ENCODE measurements at places on chromosomes 2 and 18.
A peak's percentile ranks its signal among the peaks of the same experiment; 100 is the strongest.

DNA sequence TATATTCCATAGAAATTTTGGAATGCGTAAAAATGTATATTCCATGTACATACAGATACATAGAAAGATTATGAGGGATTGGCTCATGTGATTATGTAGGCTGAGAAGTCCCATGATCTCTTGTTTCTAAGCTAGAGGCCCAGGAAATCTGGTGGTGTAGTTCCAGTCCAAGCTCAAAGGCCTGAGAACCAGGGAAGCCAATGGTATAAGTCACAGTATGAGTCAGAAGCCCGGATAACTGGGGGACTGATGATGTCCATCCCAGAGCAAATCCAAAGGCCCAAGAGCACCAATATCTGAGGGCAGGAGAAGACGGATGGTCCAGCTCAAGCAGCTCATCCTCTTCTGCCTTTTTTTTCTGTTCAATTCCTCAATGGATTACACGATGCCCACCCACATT is 385.0 kb upstream of the KLHL29 start:
- DNase-seq, result no peak

DNA sequence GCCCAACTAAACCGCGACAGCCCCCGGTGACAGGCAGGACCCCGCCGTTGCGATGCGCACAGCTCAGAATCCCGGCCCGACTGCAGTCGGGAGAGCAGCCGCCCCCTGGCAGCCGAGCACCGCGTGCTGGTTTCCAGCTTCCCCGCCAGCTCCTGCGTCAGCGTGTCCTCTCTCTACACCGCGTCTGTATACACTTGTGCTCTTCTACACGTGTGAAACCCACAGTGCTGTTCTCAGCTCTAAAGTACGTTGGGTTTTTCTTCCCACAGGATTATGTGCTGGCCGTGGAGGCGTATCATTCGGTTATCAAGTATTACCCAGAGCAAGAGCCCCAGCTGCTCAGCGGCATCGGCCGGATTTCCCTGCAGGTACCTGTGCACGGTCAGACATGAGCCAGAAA is 54.0 kb downstream of the ADI1 start:
- no peak for DNase-seq

DNA sequence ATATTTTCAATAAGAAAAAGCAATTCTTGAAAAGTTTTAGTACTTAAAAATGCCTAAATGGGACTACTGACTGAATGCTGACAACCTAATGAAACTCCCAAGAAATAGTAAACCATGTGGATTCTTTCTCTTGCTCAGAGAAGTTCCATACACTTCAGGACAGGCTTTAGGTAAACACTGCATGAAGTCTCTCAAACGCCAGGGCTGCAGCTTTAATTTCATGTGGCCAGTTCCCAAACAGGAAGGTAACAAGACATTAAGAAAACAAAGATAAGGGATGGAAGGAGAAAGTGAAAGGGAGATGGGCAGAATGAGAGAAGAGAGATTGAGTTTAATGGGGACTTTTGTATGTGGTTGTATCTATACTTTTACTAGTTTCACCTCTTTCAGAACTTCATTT is 734.7 kb upstream of the PKDCC start:
- no peak for DNase-seq

GRCh38 chr2:209933499-209934483 is 68.6 kb upstream of the RPE start:
- peak; percentile 90 for DNase-seq

GRCh38 chr2:174376967-174377366 is 18.6 kb upstream of the SCRN3 start:
- DNase-seq, result no peak

GRCh38 chr2:26602575-26602974 is 38.6 kb downstream of the CIB4 start:
- DNase-seq, result no peak

DNA sequence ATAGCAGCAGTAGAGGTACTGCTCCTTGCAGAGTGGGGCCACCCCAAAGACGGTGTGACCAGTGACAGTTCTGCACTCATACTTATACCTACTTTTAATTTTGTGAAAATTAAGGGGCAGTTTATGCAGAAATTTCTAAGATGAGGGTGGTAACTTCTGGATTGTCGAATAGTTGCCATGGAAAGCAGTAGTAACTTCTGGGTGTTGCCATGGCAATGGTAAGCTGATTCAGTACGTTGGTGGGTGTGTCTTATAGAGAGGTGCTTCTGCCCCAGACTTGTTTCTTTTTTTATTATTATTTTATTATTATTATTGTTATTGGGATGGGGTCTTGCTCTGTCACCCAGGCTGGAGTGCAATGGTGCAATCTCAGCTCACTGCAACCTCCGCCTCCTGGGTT is 82.8 kb upstream of the L3MBTL4 start:
- DNase-seq, result no peak

- DNase-seq, result no peak
Observed at GRCh38 chr2:2332381-2332780, 1.3 kb upstream of the MYT1L start.

DNA sequence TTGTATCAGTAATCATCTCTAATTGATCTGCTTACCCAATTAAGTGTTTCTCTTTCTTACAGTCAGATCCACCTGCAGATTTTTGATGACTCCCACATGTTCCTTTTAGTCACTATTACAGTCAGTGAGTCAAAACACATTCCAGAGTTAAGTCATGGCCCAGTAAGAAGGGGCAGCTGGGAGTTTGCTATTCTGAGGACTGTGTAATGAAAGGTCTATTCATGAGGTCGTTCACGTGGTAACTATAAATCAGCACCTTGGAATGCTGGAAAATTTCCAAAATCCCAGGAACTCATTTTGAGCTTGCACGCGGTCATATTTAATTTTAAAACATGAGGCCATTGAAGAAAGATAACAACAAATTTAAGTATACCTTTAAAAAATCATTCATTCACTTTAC is 252.5 kb downstream of the XIRP2 start:
- DNase-seq, result no peak

DNA sequence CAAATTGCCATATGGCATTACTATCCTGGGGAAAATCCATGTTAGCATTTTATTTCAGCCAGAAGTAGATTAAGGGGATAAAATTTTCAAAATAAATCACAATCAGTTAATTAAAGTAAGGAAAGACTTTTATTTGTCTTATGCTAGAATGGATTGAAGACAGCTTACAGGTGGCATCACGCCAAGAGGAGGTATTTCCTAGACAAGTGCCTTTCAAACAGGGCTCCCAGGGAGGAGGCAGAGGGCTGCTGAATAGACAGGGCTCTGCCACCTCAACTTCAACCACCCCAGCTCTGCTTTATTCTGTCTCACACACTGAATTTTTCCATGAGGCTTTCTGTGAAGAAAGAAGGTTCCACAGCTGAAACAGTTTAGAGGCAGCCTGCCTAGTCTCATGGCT is 12.2 kb downstream of the CCDC68 start:
- DNase-seq, result no peak

- DNase-seq, result no peak
Observed at GRCh38 chr2:74253971-74254310, 55.5 kb downstream of the MTHFD2 start.

GRCh38 chr2:69575926-69576325 is 67.6 kb downstream of the AAK1 start:
- no peak for DNase-seq

DNA sequence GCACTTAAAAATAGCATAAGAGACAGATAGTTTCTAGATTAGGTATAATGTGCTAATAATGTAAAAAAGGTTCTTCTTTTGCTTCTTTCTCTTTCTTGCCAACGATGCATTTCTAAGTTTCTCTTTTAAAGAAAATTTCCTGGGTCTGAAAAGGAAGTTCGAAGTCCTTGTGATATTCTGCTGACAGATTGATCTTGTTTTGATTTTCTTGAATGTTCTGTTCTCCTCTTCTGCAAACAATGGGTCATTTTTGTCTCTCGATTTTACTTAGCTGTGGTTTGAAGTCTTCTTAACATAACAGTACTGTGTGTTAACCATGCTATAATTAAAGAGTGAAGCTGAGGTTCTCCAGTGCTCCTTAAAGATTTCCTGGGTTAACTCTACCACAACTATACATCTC is 61.1 kb upstream of the ACYP2 start:
- DNase-seq, result no peak

- DNase-seq, result no peak
Observed at GRCh38 chr2:201930043-201930442, 103.6 kb upstream of the FZD7 start.

GRCh38 chr18:813172-814071 is 1.4 kb upstream of the YES1 start:
- DNase-seq, result no peak

DNA sequence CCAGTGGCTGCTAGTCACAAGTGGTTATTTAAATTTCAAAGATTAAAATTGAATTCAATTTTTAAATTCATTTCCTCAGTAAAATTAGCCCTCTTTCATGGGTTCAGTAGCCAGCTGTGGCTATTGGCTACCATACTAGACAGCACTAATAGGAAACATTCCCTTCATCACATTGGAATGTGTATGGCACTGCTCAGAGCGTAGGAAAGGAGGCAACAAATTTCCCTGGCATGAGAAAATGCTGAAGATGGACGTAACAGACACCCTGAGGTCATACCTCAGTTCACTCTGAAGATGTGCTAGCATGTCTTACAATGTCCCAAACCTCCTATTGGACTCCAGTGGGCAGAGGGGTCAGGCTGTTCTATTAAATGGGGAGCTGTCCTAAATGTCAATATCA is 96.4 kb downstream of the C1QL2 start:
- DNase-seq, result no peak

DNA sequence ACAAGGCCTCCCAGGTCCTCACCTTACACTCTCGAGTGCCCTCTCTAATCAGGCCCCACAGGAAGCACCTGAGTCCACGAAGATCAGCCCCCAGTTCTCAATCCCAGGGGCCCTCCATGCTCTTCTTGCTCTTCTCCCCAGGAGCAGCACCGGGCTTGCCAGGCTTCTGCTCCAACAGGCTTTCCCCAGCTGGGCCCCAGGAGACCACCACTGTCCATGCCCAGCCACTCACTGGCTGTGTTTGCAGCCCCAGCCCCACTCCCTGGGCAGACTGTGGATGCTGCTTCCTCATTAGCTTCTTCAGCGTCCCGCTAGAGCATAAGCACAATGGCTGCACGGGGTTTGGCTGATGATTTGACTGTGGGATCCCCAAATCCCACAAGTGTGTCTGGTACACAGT is 781.9 kb downstream of the GALR1 start:
- no peak for DNase-seq

DNA sequence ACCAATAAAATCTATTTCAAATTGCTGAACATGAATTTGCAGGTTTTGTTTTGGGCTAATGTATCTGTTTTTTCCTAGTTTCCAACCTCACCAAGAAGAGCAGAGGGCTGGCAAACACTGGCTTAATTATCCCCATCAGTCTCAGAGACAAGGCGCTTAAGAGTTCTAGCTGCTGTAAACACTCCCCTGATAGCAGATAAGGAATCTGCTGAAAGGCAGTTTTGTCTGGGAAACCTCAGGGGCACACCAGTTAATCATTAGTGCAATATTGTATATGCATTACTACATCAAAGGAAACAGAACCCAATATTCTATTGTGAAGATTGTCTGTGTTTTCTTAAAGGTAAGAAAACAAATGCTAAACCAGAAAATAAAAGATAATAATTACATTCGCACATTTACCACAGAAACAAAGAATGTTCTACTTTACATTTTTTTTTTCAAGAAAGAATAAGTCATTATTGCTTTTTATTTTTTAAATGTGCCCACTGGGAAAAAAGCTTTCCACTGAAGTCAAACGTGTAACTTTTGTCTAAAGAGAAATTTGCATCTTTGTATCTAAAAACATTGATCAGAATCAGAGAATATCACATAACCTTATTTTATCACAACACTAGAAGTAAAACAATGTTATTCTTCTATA is 179.1 kb downstream of the ERBB4 start:
- peak; percentile 41 for DNase-seq

GRCh38 chr2:134392442-134393074 is 138.7 kb downstream of the MGAT5 start:
- DNase-seq, result no peak

- no peak for DNase-seq
Observed at GRCh38 chr2:96877042-96877451, 7.2 kb upstream of the SEMA4C start.

DNA sequence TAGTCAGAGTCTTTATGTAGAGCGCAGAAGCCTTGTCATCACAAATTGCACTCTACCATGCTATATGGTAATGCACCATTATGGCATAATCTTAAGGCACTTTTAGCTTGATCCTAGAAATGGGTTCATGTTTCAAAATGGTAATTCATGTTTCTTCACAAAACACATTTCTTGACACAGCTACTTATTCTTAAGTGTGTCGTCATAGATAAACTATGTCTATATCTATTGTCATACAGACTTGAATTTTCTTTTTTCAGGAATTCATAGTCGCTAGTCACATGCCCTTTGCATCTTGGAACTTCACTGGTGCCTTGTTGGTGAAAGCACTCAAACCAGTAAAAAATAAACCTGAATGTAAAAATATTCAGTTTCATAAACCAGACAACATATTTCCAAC is 1578.2 kb downstream of the LRP1B start:
- DNase-seq, result no peak

DNA sequence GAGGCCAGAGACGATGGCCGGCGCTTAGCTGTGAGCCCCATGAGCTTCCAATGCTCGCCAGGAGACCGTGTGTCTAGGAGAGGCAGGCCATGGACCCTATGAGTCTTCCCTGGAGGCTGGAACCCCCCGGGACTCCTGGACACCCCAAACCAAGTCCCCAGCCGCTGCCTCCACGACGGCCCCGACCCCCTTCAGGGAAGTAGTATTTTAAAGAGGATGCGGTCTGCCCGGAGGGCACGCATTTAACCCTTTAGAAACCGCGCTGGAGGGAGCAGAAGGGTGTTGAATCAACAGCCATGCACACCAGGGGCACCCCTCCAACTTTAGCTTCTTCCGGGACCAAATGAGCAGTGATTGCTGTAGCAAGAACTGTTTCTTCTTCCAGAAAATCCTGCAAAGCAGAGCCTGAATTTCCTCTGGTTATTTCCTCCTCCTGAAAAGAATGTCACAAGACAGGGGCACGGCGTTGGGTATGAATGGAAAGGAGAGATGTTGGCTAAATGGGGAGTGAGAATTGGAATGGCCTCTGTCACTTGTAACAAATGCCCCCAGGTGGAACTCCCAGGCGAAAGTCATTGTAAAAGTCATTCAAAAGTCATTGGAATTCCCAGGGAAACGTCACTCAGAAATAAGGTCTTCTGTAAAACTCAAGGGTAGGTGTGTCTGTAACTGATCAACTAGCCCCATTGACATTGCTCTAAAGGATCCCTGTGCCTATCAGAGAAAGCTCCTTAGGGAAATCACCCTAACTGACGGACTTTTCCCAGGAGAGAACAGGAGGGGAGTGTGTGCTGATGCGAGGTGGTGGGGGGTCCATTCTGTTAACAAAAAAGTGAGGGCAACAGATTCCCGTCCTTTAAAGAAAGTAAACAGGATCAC is 5.8 kb upstream of the GBX2 start:
- no peak for DNase-seq

DNA sequence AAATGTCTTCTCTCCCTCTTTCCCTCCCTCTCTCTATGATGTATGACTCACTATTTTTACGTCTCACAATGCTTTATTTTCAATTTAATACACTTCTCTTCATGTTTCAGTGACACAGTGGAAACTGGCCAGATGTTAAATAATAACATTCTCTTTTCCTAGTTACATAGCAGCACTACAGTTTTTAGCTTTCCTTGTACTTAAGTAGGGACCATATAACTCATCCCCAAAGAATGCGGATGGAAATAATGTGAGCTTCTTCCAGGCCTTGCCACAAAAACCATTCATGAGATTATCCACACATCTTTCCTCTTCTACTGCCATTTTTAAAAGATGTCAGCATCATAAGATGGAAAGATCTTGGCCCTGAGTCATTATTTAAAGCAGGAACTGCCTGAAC is 789.4 kb downstream of the LRP1B start:
- no peak for DNase-seq

GRCh38 chr18:48775372-48776155 is 175.2 kb downstream of the SMAD7 start:
- DNase-seq, result no peak
